ENCODE measurements at places on chromosomes 7 and 10.

DNA sequence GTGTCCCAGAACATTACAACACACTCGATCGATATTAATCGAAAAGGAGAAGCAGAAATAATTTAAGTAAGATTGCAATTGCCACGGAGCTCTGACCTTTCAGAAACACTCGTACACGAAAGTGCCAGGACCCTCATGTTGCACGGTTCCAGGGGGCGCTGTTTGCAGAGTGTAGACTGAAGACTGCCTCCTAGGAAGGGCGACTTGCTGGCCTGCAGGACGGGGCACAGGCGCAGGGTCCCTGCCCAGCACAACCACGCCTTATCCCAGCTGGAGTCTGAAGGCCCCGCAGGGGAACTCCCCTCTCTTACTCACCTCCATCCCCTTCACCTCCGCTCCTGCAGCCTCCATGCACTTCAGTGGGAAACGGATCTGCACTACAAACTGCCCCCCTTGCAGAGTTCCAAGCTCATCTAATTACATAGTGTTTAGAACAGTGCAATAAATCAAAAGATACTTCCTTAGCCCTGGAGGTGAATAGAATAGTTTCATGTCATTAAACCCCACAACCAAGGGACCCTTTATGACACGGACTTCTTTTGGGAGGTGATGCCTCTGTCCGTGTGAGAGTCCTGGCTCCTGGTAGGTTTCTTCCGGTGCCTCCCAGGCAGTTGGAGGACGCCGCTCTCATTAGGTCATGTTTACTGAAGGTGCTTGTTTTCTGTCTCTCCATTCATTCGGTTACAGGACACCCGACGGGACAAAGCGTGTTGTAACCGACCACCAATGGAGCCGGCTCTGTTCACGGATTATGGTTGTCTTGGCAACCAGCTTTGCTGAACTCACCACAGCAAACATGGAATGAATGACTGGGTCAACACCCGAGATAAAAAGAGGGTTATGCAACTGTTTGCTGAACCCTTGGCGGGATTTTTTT is 262.2 kb downstream of the BAMBI start:
- no peak for DNase-seq

DNA sequence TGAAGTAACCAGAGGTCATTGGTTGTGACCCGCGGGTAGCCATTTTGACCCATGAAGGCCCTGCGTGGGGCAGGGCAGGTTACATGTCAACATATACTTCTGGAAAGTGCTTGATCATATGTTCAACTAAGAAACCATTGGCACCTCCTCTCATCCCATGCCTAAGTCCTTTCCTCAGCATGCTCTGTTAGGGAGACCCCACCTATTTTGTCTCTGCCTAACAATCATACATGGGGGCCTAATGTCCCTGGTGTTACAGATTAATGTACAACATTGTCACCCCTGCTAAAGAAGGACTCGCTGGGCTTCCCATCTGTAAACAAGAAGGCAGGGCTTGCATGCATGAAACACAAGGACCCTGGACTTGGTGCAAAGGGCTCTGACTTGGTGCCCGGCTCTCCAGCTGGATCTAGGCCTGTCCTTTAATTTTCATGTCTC is 133.7 kb upstream of the TNS3 start:
- no peak for DNase-seq

DNA sequence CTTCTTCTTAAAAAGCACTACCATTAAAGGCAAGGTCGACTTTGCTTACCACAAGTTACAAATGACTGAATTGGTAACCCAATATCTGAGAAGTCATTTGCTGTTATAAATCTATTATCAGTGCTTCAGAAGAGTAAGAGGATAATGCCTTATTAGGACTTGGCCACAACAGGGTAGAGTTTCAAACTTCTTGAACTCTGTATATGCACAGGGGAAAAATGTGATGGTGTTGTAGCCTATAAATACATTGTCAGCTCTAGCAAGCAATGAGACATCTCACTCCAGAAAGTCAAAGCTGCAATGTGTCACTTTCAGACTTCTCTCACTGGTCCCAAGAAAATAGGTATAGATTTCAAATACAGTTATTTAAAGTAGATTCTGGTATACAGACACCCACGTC is 9.3 kb downstream of the TFEC start:
- DNase-seq, result no peak

- DNase-seq, result no peak
Measured at GRCh38 chr7:70094831-70095230, 496.6 kb downstream of the AUTS2 start.
